ENCODE measurements at places on chromosomes 1 and 21.

GRCh38 chr21:43637530-43638158 lies 21.6 kb downstream of the HSF2BP start:
- no peak for DNase-seq

DNA sequence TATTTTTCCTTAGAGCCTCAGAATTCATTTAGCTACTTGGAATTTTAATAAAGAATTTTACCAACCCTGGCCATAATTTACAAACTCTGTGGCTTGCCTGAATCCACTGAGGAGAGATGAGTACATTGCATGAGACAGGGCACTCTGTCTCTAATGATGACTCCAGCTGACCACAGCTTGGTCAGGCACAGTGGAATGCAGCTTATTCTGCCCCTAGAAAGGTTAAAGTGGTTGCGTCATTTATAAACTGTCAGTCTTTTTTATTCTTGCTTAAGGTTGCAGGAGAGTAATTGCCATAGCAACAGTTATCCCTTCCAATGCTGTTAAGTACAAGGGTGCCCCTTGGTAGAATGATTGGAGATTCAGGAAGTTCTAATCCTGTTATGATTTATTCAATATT lies 28.3 kb downstream of the PDE4B start:
- DNase-seq, result no peak

DNA sequence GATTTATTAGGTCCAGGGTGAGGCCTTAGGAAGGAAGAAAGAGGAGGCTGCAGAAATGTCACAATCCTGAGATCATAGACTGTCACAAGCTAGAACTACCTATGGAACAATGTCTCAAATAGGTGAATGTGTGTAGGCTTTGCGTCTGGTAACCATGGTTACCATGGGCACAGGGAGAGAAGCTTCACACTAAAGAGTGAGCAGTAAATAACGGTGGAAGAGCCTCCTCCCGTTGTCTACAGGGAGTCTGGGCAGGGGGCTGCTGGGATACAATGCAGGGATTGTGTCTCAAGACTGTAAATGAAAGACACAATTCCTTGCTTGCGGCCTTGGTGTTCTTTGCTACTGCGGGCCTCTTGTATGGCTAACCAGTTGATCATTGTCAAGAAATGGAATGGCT lies 28.2 kb upstream of the KCNJ6 start:
- DNase-seq, result no peak

DNA sequence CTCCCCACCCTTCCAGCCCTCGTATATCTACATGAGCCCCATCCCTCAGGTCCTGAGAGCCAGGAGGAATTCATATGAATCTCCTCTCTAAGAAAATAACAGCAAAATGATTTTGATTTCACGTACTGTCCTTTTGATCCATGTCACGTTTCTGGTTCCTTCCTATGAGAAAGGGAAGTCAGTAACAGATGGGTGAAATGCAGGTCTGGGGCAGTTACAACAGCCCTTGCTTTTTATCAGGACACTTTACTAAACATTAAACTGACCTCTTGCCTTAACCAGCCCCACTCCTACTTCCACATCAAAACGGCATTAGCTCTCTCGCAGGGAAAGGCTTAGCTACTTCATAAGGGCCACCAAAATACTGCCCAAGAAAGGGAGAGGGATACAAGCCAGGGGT lies 59.0 kb downstream of the SPATA46 start:
- no peak for DNase-seq

DNA sequence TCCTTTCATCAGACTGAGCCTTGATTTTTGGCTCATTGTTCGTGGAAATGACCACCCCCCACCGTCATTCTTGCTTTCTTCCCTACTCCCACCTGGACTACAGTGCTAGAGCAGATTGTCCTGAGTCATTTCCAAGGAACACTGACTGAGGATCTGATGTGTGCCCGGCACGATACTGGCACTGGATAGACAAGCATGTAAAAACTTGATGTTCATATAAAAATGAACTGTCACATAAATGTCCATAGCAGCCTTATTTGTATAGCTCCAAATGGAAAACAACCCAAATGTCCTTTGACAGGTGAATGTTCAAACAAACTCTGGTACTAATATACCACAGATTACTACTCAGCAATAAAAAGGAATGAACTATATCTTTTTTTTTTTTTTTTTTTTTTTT lies 18.6 kb upstream of the SLC45A3 start:
- DNase-seq, result no peak
